ENCODE measurements at places on chromosomes 1 and 21. TPM values are rescaled to one million over a fixed set of nuclear protein-coding genes. Genes with fewer than 3 reads are reported as not detected.

GRCh38 chr1:81699234-81699633, 101.5 kb upstream of the ADGRL2 start:
- peak; percentile 75 for DNase-seq

The TNNT2 gene
- not detected for total RNA-seq

- no peak for DNase-seq
Measured at GRCh38 chr21:45700461-45700860, 56.9 kb downstream of the PCBP3 start.

- peak; percentile 56 for DNase-seq
Measured at GRCh38 chr1:25890239-25891034, 14.9 kb upstream of the PAQR7 start.

The WNT2B gene
- 1.9 TPM for total RNA-seq

The ZBTB18 gene
- 19.1 TPM for total RNA-seq

- DNase-seq = no peak
Measured at GRCh38 chr1:91031081-91031480, 9.2 kb upstream of the ZNF644 start.

The TMEM82 gene
- total RNA-seq = not detected

DNA sequence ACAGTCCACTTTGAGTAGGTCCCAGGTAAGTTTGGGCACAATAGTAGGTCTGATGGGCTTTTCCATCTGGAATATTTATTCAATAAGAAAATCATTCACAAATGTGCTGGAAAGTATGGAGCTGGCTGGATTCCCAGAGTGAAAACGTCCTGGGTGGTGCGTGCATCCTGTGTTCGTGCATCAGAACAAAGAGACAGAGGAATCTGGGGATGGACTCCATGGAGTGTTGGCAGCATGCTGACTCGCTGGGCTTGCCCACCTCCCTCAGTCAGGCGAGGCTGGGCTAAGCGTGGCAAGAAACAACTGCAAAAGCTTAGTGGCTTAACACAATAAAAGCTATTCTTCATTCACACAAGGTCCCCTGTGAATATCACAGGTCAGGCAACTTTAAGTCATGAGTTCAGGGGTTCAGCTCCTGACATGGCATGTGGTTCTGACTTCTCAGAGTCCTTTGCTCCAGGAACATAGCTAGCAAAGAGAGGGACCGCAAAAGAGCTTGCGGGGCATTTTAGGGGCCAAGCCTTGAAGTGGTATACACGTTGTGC, 151.6 kb upstream of the ZNF644 start:
- no peak for DNase-seq

The SLAMF6 gene
- total RNA-seq = not detected

DNA sequence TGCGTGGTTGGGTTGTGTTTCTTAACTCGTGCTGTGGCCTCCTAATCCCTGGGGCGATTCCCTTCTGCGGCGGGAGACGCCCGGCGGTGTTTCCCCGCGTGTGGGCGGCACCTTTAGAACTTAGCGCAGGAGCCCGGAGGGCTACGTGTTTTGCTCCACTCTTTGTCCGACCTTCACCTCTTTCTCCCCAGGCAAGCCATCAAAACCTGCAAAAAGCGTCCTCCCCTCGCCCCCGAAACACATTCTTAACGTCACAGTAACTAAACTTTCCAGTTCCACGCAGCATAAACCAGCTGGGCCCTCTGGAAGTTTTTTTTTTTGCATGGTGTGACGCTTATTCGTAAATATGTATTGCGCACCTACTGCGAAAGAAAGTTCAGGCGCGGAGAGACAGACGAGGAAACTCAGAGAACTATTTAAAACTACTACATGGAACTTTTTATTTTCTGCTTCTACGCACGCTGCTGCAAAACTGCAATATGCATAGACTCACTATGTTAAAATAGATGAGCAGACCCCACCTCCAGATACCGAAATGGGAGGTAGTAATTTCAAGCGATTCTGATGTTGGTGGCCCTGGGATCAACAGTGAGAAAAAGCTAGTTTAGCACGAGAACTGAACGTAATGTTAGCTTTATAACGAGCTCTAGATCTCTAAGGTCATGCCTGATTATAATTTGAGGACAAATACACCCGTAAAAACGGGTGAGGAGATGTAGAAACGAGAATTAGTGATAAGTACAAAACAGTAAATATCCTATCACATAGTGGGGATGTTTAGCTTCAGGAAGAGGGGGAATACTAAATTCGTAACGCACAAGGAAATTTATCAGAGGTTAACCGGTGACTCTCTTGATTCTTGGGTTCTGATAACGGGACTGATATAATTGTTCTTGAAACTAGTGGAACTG, 920 bp downstream of the MTR start:
- peak; percentile 17 for DNase-seq

DNA sequence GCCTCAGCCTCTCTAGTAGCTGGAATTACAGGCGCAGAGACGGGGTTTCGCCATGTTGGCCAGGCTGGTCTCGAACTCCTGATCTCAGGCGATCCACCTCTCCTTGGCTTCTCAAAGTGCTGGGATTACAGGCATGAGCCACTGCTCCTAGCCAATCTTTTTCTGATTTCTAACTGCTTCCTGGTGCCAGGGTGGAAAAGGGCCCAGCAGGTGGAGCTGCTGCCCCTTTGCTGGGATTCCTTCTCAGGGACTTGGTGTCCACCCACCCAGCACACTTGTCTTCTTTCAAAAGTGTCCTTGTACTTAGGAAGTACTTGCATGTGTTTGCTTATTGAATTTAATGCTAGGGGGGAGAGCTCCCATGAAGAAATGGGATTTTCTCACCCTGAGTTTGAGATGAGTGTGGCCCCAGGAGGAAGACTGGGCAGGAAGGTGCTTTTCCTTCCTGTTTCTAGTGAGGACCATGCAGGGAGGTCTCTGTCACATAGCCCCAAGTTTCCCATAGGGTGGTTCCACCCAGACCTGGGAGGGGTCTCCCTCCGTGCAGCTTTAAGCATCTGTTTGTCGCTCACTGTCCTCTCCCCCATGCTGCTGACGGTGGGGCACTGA, 14.2 kb downstream of the UTP11 start:
- peak; percentile 52 for DNase-seq

- no peak for DNase-seq
Measured at GRCh38 chr1:89701746-89702241, 68.9 kb downstream of the LRRC8C start.

The AVPR1B gene
- not detected for total RNA-seq

DNA sequence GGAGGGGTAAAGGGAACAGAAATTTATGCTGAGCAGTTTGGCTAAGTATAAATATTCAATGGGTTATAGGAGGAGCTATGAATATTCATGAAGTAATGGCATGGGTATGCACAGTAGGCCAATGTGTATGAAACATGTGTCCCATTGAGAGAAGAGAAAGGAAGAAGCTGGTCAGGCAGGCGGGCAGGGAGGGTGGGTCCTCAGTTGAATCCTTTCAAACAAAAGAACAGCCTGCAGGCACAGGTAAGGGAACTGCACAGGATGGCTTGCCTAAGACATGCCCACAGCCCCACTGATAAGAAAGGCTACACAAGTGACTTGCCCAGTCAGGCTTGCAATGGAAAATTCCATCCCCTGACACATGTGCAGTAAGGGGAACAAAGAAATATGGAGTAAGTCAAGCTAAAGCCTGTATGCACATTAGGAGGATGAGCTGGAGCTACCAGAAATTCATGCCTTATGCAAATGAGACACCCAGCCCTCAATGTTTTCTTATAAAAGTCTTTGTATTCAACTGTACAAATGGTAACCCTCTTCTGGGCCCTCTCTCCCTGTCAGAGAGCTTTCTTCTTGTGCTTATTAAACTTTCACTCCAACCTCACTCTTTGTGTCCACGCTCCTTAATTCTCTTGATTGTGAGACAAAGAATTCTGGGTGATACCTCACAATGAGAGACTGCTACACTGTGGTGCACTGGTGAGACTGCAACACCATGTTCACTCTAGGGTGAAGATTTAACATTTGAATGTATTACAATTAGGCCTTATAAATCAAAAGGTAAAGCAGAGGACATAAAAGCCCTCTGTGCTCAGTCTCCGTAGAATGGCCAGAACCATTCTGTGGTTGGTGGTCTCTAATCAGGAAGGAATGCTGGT, 96.5 kb downstream of the ATP1B1 start:
- no peak for DNase-seq

GRCh38 chr1:168552961-168553360, 9.2 kb upstream of the XCL2 start:
- DNase-seq = no peak

The SSX2IP gene
- total RNA-seq = 80.1 TPM

GRCh38 chr1:71623888-71624287, 543.1 kb upstream of the ZRANB2 start:
- DNase-seq = no peak

The PEX11B gene
- 31.9 TPM for total RNA-seq

The IL19 gene
- not detected for total RNA-seq

DNA sequence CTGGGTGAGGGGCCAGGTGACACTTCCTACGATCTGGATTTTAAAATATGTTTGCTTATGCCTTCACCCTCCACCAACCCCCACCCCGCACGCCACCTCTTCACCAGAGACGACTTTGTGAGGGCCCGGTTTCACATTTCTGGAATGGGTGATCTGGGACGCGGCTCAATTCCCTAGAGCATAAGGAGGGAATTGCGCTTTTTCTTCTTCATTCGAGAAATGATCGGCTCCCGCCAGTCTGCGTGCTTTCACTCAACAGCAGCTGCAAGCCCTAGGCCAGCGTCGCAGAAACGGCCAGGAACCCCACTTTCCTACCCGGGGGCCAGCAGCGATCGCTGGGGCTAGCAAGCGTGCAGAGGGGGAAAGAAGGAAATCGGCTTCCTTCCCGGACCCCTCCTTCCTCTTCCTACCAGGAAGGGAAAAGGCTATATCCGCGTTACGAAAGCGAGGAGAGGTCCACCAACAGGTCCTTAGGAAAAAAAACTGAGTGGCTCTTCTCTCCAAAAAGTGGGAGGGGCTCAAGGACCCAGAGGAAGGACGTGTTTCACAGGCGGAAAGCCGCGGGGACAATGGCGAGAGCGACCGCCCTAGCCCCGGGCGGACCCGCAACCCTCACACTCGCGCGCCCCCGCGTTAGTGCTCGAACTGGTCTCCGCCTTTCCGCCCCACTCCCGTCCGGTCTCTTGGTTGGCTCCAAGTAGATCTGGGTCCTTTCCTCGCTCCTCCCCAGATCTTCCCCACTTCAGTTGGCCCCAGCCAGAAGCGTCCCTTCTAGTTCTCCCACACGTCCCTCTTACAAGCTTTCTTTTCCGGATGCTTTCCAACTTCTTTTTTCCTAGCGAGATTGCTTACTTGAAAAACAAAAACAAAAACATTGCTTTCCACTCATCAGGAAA, 1.1 kb upstream of the ADAMTS1 start:
- DNase-seq = peak; percentile 76

The SLC45A1 gene
- total RNA-seq = 1.8 TPM

The YTHDF2 gene
- total RNA-seq = 69.5 TPM

- no peak for DNase-seq
Measured at GRCh38 chr21:30189773-30190172, 23.2 kb upstream of the CLDN17 start.

The BARHL2 gene
- not detected for total RNA-seq

GRCh38 chr1:19423130-19423529, 62.2 kb downstream of the CAPZB start:
- DNase-seq = no peak

- DNase-seq = no peak
Measured at GRCh38 chr1:11766429-11766776, 4.4 kb downstream of the C1orf167 start.

DNA sequence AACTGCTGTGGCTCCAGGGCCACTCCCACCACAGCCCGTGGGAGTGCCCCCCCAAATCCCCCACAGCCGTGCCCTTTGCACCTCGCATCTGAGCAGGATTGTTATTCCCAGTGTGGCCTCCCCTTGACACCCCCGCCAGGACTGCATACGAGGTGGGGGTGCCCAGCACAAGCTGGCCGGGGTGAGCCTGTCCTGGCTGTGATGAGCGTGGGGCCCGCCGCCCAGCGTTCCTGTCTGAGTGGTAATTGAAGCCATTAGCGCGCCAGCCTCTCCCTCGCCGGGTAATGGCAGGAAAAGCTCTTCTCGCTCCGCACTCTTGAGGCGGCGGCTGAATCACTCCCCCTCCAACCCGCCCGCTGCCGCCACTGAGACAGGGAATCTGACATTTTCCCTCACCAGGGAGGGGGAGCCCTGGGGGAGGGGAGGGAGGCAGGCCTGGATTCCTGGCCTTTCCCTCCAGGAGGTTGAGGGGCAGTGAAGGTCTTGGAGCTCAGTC, 27.7 kb downstream of the PTPRF start:
- DNase-seq = no peak

DNA sequence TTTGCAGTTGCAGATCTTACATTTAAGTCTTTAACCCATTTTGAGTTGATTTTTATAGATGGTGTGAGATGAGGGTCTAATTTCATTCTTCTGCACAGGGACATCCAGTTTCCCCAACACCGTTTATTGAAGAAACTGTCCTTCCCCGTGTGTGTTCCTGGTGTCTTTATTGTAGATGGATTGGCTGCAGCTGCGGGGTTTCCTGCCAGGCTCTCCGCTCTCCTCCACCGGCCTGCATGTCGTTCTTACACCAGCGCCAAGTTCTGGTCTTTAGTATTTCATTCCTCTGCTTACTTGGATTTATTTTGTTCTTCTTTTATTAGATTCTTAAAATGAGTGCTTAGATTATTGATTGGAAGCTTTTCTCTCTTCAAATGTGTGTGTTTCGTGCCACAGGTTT, 98.9 kb upstream of the COL6A1 start:
- no peak for DNase-seq

DNA sequence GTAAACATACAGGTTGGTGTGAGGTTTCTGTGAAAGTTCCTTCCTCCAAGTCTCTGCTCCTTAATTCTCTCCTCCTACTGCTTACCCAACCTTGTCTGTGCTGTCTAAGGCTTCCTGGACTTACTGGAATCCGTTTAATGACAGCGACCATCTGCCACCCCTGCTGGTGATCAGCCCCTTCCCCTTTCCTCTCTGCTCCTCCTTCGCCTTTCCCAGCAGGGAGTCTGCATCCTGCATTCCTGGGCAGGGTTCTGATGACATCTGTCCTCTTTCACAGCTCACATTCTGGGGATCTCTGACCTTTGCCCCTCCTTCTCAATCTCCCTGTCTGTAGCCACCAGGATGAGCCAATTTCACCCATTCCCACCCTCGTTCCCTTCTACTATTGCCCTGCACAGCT, 66.5 kb downstream of the KIRREL1 start:
- DNase-seq = no peak

The SLC30A10 gene
- total RNA-seq = not detected

The ERICH3 gene
- total RNA-seq = not detected

DNA sequence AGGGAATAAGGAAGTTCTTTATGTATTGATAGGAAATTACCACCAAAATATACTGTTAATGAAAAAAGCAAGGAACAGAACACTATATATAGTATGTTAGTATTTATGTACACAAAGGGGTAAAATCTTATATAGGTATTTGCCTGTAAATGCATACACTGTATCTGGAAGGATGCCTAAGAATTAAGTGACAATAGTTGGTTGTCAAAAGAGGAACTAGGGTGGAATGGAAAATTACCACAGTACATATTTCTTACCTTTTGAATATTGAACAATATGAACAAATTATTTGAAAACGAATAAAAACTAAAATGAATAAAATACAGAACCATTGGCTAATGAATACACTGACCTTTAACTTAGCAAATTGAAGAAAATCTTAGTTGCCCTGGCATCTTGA, 13.6 kb downstream of the ARPC5 start:
- DNase-seq = no peak

- DNase-seq = no peak
Measured at GRCh38 chr21:44931137-44931500, 8.7 kb upstream of the SLX9 start.

The QSOX1 gene
- 364 TPM for total RNA-seq

- no peak for DNase-seq
Measured at GRCh38 chr1:27413004-27413403, 20.6 kb downstream of the GPR3 start.

- DNase-seq = peak; percentile 15
Measured at GRCh38 chr1:220775240-220775853, 11.4 kb upstream of the MTARC1 start.

The ATP5PF gene
- 174 TPM for total RNA-seq

All from HFFc6 (cell line).